Right lobe of liver (tissue), 6 donors: ENCODE measurements at places on chromosomes 1 and 21. TPM values are rescaled to one million over a fixed set of nuclear protein-coding genes. Genes with fewer than 3 reads are reported as not detected.

GRCh38 chr1:25808481-25809244, 8.7 kb downstream of the SELENON start:
- no peaks in the 10 kb centered on the region for H3K36me3 ChIP-seq
- H3K4me3 ChIP-seq: no peak overlapping the region
- H3K4me1 ChIP-seq: no peaks in the 10 kb centered on the region
- no peaks in the 10 kb centered on the region for H3K27me3 ChIP-seq
- DNase-seq: no peak
- H3K27ac ChIP-seq: no peak overlapping the region

DNA sequence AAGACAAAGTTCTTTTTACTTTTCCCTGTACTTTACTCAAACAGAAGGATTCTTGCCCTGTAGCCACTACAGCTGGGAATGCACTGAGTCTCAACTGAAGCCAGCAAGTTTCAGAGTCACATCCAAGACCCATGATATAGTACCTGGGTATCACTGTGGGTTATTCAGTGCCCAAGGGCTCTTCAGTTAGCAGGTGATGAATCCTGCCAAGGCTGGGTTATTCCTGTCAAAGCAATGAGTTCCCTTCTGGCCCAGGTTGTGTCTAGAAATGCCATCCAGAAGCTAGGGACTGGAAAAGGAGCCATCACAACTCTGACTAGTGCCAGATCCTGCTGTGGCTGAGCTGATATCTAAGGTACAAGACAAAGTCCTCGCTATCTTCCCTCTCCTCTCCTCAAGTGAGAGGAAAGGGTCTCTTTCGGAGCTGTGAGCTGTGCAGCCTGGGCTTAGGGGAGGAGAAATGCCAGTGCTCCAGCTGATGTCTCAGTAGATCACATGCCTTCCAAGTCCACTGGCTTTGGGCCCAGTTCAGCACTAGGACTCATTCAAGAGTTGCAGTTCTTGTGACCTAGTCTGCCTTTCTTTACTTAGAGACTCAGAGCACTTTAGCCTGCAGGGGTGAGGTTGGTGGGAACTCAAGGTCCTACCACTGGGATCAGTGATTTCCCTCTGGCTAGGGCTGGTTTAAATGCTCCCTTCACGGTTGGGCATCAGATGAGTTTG, 369.4 kb downstream of the TBX15 start:
- no peak for DNase-seq
- H3K36me3 ChIP-seq: no peaks in the 10 kb centered on the region
- H3K4me3 ChIP-seq: no peak overlapping the region
- no peak overlapping the region for H3K27ac ChIP-seq
- no peaks in the 10 kb centered on the region for H3K4me1 ChIP-seq
- H3K27me3 ChIP-seq: no peaks in the 10 kb centered on the region

DNA sequence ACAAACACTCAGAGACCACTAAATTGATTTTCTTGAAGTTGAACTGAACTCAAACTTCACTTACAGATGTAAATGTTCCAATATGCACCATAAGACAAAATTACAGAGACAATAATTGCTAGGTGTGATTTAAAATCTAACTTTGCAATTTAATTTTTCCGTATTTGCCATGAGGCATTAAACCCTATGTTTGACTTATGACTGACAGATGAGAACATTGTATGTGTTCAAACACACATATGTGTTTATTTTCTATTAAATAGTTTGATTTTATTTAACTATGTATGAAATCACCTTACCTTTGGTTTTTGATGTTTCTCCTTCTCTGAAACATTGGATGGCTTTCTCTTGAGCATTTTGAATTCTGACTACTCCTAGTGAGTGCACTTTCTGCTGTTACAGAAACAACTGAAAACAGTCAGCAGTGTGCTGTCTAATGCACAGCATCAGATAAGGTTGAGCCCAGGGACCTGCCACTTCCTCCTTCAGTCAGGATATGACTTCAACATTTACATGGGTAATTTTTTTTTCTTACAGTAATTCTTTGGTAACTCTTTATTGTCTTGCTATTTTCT, at the start of gene SAMSN1:
TSS of gene SAMSN1 (minus strand) at position 410 of the 575 bp plus-strand sequence. CDS start at position 356, 54 bp downstream.
- no peaks in the 10 kb centered on the region for H3K36me3 ChIP-seq
- peak within 1 kb of the TSS; percentile 31 for H3K4me3 ChIP-seq
- H3K27me3 ChIP-seq: no peaks in the 10 kb centered on the region
- H3K27ac ChIP-seq: peak within 1 kb of the TSS; percentile 19

Gene WDR64
- total RNA-seq: not detected
